A549 treated with Hydrocortisone at 1 μM for 4 hours (cell line): ENCODE measurements at places on chromosomes 11 and 22. TPM values are rescaled to one million over a fixed set of nuclear protein-coding genes. Genes with fewer than 3 reads are reported as not detected.

Gene OR8A1
- total RNA-seq, result not detected in 5 replicates

Gene OR51F1
- total RNA-seq, result not detected in 5 replicates

Gene P2RX3
- 0.07 to 0.32 TPM (median 0.23 TPM) in 5 replicates for total RNA-seq

Gene OR4C16
- total RNA-seq, result not detected in 5 replicates

Gene OVCH2
- not detected in 5 replicates for total RNA-seq

Gene CLMP
- total RNA-seq, result 17.7 to 27.3 TPM (median 26.0 TPM) in 5 replicates

Gene SLCO2B1
- 3.0 to 5.2 TPM (median 3.6 TPM) in 5 replicates for total RNA-seq

Gene CARD18
- not detected in 5 replicates for total RNA-seq

Gene PCSK7
- 15.8 to 19.1 TPM (median 16.2 TPM) in 5 replicates for total RNA-seq

Gene CECR2
- total RNA-seq, result 0.07 to 0.17 TPM (median 0.09 TPM) in 5 replicates

Gene LRRC32
- 0.17 to 0.23 TPM (median 0.21 TPM) in 5 replicates for total RNA-seq

Gene UBQLNL
- total RNA-seq, result not detected in 5 replicates

Gene HEPHL1
- not detected in 5 replicates for total RNA-seq

Gene IGSF22
- total RNA-seq, result 0.02 TPM in 1 of 5 replicates, not detected in the others

Gene ADAMTS8
- total RNA-seq, result 1.2 to 1.7 TPM (median 1.4 TPM) in 5 replicates

Gene VSIG2
- not detected in 5 replicates for total RNA-seq

Gene TSGA10IP
- not detected in 5 replicates for total RNA-seq

Gene GPR83
- 0.07 to 0.10 TPM (median 0.07 TPM) in 5 replicates for total RNA-seq

Gene TBC1D22A
- 8.8 to 10.3 TPM (median 9.7 TPM) in 5 replicates for total RNA-seq

Gene CYP2D6
- 0.44 to 0.72 TPM (median 0.54 TPM) in 5 replicates for total RNA-seq

Gene ACCS
- 14.6 to 17.9 TPM (median 16.4 TPM) in 5 replicates for total RNA-seq

Gene THYN1
- total RNA-seq, result 16.2 to 18.7 TPM (median 17.7 TPM) in 5 replicates

Gene POLR2F
- total RNA-seq, result 105 to 148 TPM (median 134 TPM) in 5 replicates

Gene OR4D5
- total RNA-seq, result not detected in 5 replicates

Gene C11orf91
- total RNA-seq, result 0.85 to 2.1 TPM (median 2.0 TPM) in 5 replicates

Gene WNT7B
- 54.3 to 62.9 TPM (median 59.6 TPM) in 5 replicates for total RNA-seq

Gene SPI1
- 0.08 to 0.20 TPM (median 0.14 TPM) in 3 of 5 replicates, not detected in the others for total RNA-seq

Gene NPTXR
- 7.9 to 10.8 TPM (median 9.8 TPM) in 5 replicates for total RNA-seq

Gene OR5B21
- total RNA-seq, result not detected in 5 replicates

Gene CCDC81
- total RNA-seq, result 0.15 to 0.24 TPM (median 0.18 TPM) in 5 replicates

Gene OR51B2
- not detected in 5 replicates for total RNA-seq
